ENCODE measurements at places on chromosomes 12 and 14.

DNA sequence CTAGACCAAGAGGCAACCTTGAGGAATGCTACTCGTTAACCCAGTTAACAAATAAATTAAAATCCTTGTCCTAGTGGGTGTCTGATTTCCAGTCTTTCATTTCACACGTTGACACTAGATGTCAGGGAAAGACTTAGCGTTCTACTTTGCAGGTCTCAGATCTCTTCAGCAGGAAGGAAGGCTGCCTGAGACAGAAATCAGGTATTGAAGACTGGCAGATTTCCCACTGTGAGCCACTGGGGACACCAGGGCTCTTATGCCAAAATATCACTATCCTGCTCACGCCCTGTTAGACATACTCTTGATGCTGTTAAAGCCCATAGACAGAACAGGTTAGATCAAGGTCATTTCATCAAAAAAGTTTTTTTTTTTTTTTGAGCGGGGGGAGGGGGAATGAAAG, 33.0 kb downstream of the EMP1 start:
- DNase-seq = no peak

- no peak for DNase-seq
These were observed 3.2 kb downstream of the KRT86 start for GRCh38 chr12:52277486-52278245.

DNA sequence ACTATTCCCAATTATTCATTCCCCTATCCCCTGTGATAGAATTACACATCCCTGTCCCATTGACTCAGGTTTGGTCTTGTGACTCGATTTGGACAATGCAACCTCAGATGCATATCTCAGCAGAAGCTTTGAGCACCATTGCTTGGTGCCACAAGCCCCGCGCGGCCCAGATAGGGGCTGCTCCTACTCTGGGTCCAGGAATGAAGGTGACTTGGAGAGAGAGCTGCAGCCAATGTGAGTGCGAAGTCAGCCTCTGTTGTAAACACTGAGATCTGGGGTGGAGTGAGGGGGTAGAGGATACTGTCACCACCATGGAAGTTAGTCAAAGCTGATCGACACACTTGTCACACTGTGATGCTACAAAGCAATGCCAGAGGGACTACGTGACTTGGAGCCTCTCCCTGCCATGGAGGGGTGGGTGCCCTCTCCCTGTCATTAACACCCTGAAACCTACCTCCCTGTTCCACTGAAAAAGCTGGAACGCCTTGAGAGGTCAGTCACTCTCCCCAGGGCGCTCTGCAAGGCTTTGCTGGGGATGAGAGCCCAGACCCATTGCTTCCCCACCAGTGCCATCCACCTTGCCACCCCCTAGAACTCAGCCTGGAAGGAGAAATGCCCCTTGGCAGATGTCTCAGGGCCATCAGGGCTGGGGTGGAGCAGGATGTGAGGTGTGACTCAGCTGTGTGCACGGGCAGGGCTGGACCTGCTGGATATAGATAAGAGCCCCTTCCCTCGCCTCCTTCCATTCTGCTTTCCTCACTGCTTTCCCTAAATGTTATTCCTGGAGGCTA, 6.6 kb upstream of the PLEK2 start:
- DNase-seq = no peak

DNA sequence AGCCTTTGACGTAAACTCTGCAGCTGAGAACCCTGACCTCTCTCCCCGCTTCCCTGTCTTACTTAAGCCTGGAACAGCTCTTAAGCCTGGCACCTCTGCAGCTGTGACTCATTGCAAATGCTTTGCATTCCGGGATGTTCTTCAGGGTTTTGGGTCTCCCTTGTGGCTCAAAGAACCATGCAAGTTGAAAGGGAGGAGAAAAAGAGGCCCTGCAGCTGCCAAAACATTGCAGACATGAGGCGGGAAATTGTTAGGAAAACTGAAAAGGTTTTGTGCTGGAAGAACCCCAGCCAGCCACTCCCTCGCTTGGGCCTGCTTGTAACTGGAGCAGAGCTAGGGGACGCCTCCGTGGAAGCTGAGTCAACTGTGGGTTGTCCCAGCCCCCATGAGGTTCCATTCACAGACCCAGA, 60.2 kb upstream of the FERMT2 start:
- DNase-seq = no peak

DNA sequence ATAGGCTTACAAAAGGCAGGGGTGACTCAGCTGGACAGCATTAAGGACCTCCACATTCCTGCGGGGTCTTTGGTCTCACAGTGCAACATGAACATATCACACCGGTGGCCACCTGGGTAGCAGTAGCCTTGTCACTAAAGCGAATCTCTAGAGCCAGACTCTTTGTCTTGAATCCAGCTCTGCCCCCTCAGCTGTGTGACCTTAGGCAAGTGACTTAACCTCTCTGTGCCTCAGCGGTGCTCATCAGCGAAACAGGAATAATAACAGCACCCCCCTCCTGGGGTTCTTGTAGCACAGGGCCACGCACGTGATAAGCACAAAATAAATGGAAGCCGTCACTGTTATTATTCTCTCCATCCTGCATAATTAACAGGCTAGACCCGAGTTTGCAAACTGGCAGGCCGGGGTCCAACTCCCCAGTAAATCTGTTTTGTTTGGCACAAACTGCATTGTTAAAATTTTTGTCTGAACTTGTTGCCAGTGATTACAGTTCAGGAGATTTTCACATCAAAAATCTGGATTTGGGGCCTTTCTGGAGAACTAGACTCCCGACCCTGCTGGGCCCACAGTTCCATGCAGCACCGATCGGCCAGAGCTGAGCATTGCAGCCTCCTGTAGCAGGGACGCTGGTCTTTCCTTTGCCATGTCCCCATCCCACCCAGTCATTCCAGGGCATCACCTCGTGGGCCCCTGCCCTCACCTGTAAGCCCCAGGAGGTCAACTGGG, 174.8 kb downstream of the PHETA1 start:
- no peak for DNase-seq

DNA sequence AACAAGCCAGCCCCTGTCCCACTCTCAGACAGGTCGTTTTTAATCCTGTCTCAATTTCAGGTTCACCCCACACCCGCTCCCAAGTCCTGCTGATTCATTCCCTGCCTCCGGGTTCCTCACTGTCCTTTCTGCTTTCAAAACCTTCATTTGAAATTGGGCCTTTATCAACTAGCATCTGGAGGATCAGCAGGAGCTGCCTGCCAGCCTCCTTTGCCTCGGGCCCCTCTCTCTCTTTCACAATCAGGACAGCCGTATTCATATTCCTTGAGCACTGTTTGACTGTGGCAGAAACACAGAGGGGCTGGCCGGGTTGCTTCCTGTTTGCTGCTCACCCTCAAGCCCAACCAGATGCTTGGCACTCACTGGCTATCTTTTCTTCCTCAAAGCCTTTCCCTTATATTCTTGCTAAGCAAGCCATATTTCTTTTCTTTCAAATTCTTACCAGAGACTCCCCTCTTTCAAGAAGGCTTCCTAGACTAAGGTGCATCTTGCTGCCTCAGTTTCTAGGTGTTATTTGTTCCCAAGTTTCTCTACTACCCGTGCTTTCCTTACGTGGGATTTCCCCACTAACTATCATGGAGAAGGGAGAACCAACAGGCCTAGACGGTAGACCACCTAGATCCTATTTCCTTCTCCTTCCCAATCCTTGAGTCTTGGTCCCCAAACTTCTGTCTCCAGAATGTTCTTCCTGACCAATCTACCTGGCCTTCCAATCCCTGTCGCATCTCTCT, 3.0 kb downstream of the GALNT6 start:
- DNase-seq = no peak

- no peak for DNase-seq
These were observed 29.8 kb downstream of the BRMS1L start for GRCh38 chr14:35855876-35856481.

Measured in stimulated activated CD4-positive, alpha-beta T cell treated with anti-CD3 and anti-CD28 coated beads, TNF-alpha, amount 100 ng/mL, for 1 hour (primary cell).